ENCODE measurements at places on chromosomes 3 and 15.
A peak's percentile ranks its signal among the peaks of the same experiment; 100 is the strongest.

DNA sequence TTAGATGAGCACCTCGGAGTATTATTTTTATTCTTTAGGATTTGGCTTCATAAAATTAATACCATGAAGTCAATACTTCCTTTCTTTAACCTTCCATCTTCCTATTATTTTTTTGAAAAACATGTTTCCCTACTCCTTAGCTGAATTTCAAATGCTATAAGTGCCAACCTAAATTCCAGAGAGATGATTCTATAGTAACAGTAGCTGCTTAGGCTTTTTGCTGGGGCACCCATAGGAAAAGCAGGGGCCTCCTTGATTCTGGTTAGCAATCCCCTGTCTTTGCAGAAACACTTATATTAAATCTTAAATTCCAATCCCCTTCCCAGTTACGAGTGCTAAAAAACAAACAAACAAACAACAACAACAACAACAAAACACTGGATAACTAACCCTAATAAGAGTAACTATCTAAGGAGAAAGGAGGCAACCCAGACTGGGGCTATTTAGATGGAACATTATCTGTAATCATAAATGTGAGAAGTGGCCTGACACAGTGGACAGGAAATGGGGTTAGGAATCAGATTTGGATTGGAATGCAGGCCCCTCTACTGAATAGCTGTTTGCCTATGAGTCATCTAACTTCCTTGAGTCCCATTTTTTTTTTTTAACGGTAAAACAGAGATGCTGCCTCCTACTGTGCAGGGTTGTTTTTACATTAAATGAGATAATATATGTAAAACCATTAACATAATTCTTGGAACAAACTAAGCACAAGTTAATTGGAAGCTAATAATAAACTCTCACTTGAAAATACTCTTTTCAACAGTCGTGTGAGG, 148.1 kb downstream of the WDR72 start:
- H3K4me1 ChIP-seq: peaks cover 2% of the 10 kb centered on the region
- H3K4me3 ChIP-seq: no peak overlapping the region
- H3K36me3 ChIP-seq: peaks cover 22% of the 10 kb centered on the region

DNA sequence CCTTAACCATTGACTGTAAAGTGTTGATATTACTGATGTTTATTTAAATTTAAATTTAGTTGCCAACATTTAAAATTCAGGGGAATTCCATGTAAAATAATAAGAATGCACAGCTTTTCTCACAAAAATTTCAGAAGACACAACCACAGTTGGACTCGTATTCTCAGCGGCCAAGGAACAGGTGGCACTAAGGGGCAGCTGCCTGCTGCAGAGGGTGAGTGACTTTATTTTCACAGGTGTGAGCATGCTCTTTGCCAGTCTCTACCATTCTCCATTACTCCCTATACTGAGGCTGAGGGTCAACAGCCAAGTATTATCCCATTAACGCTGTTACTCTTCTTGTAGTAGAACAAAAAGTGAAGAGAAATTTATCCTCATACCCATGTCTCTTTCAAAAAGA, 92.1 kb upstream of the GADL1 start:
- H3K27me3 ChIP-seq: no peaks in the 10 kb centered on the region
- H3K27ac ChIP-seq: peak overlapping the region; percentile 38
- H3K4me1 ChIP-seq: peaks cover 63% of the 10 kb centered on the region
- peaks cover under 1% of the 10 kb centered on the region for H3K36me3 ChIP-seq
- no peak for DNase-seq

- no peak for DNase-seq
- no peaks in the 10 kb centered on the region for H3K36me3 ChIP-seq
- H3K27ac ChIP-seq: no peak overlapping the region
These were observed 21.2 kb upstream of the ZNF639 start for GRCh38 chr3:179301645-179302044.

DNA sequence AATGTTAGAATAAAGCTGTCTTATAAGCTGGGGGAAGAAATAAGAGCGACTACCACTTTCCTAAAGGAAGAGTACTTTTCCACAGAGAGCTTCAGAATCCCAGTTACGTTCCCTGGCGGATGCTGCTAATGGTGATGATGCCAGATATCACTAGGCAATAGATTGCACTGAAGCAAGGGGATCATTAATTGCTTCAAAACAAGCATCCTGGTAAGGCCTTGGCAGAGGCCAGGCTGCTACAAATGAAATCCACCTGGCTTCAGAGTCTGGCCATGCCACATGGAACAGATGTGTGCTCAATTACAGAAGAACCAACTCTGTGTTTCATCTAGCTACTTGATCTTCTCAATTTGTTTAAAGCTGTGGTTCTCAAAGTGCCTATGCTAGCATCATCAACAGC, 129.2 kb upstream of the IL12A start:
- no peak overlapping the region for H3K27ac ChIP-seq
- peaks cover 7% of the 10 kb centered on the region for H3K4me1 ChIP-seq
- no peak overlapping the region for H3K4me3 ChIP-seq
- H3K36me3 ChIP-seq: no peaks in the 10 kb centered on the region

GRCh38 chr3:127734754-127735473, 62.2 kb downstream of the ABTB1 start:
- no peak for DNase-seq
- peaks cover 10% of the 10 kb centered on the region for H3K4me1 ChIP-seq
- no peaks in the 10 kb centered on the region for H3K36me3 ChIP-seq
- H3K4me3 ChIP-seq: no peak overlapping the region
- H3K27me3 ChIP-seq: peaks cover 47% of the 10 kb centered on the region

DNA sequence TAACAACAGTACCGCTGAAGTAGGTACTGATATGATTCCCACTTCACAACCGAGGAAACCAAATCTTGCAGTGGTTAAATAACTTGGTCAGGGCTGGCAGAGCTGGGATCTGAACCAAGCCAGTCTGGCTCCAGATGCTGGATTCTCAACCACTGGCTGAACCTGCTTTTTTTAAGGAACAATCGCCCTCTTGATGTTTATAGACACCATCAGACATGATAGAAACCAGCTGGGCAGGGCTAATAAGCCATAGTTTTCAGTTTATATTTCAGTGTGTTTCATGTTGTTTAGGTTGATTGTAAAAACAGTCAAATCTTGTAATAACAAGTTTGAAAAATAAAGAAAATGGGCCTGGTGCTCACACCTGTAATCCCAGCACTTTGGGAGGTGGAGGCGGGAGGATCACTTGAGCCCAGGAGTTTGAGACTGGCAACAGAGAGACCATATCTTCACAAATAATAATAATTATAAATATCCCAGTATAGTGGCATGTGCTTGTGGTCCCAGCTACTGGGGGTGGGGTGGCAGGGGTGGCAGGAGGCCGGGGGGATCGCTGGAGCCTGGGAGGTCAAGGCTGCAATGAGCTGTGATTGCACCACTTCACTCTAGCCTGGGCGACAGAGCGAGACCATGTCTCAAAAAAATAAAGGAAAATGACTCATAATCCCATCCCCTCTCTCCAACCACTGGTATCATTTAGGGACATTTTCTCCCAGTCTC, 36.7 kb downstream of the XYLB start:
- no peak for DNase-seq
- no peak overlapping the region for H3K27ac ChIP-seq
- no peaks in the 10 kb centered on the region for H3K4me1 ChIP-seq
- no peaks in the 10 kb centered on the region for H3K27me3 ChIP-seq

DNA sequence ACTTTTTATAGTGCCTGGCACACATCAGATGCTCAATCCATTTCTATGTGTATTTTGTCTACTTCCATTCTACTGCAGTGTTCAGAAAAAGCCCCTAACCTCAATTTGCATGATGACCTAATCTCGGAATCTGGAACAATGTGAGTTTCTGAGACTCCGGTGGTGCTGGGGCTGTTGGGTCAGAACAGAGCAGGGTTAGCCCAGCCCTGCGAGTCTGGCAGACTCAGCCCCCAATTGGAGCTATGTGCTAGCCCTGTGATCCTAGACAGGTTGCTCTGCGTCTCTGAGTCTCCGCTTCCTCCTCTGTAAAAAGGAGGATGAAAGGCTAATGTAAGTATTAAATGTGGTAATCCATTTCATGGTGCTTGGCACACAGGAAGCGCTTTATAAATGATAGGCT, 95.0 kb upstream of the ICE2 start:
- H3K27ac ChIP-seq: no peak overlapping the region
- H3K27me3 ChIP-seq: peaks cover 2% of the 10 kb centered on the region
- no peaks in the 10 kb centered on the region for H3K36me3 ChIP-seq

DNA sequence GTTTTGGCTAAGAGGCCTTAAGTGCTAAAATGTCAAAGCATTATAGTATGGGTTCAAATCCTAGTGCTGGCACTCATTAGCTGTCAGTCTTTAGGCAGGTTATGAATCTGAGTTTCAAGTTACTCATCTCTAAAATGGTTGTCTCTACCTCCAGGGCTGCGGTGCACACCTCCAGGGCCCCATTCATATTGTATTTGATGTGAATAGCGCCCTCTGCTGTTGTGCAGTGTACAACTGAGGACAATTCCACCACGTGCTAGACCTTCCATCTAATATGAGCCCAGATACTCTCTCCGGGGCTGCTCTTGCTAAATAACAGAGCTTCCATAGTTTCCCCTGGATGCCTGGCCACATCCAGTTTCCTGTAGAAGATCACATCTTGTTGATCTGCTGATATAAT, 54.3 kb downstream of the OXNAD1 start:
- H3K27ac ChIP-seq: no peak overlapping the region
- H3K4me3 ChIP-seq: no peak overlapping the region
- peaks cover 1% of the 10 kb centered on the region for H3K36me3 ChIP-seq

- peak overlapping the region; percentile 73 for H3K27ac ChIP-seq
- no peak overlapping the region for H3K4me3 ChIP-seq
- no peak for DNase-seq
- H3K4me1 ChIP-seq: peaks cover 36% of the 10 kb centered on the region
These were observed 118.8 kb downstream of the LPP start for GRCh38 chr3:188272481-188273372.

GRCh38 chr15:21271566-21271965, 168.7 kb downstream of the POTEB3 start:
- no peak for DNase-seq
- no peak overlapping the region for H3K4me3 ChIP-seq

GRCh38 chr3:106257172-106257571, 388.4 kb upstream of the CBLB start:
- H3K36me3 ChIP-seq: no peaks in the 10 kb centered on the region
- H3K27me3 ChIP-seq: peaks cover under 1% of the 10 kb centered on the region
- H3K4me3 ChIP-seq: no peak overlapping the region
- H3K27ac ChIP-seq: no peak overlapping the region
- no peaks in the 10 kb centered on the region for H3K4me1 ChIP-seq

GRCh38 chr3:64021922-64022321, 1.4 kb downstream of the PSMD6 start:
- H3K27ac ChIP-seq: no peak overlapping the region
- H3K27me3 ChIP-seq: no peaks in the 10 kb centered on the region
- peaks cover 10% of the 10 kb centered on the region for H3K36me3 ChIP-seq
- peaks cover 13% of the 10 kb centered on the region for H3K4me1 ChIP-seq
- no peak for DNase-seq
- H3K4me3 ChIP-seq: peak overlapping the region; percentile 90

DNA sequence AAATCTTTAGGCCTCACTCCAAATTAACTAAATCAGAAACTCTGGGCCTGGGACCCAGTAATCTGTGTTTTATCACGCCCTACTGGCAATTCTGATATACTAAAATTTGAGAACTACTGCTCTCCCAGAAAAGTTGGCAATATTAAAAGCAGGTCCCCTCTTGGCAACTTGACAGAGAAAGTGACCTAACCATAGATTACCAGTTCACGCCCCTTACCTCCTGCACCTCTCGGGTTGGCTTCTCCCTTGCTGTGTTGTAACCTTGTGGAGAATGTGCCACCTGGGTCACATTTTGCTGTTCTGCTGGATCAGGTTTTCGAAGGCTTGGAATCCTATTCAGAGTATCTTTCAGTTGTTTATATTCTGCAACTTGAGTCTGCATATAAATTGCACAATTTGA, 59.1 kb downstream of the GOLIM4 start:
- H3K4me3 ChIP-seq: no peak overlapping the region
- no peak for DNase-seq
- H3K4me1 ChIP-seq: no peaks in the 10 kb centered on the region
- H3K36me3 ChIP-seq: peaks cover 28% of the 10 kb centered on the region
- no peaks in the 10 kb centered on the region for H3K27me3 ChIP-seq

GRCh38 chr3:43477600-43477999, 144.2 kb downstream of the ANO10 start:
- no peak for DNase-seq
- H3K36me3 ChIP-seq: peaks cover 2% of the 10 kb centered on the region
- H3K27ac ChIP-seq: no peak overlapping the region
- peaks cover 20% of the 10 kb centered on the region for H3K4me1 ChIP-seq
- H3K27me3 ChIP-seq: no peaks in the 10 kb centered on the region

- no peak overlapping the region for H3K27ac ChIP-seq
- no peak overlapping the region for H3K4me3 ChIP-seq
- H3K27me3 ChIP-seq: peaks cover 26% of the 10 kb centered on the region
- DNase-seq: no peak
These were observed 149.7 kb upstream of the ATP2B2 start for GRCh38 chr3:10655105-10655504.
